ENCODE measurements at places on chromosomes 5 and 9.

DNA sequence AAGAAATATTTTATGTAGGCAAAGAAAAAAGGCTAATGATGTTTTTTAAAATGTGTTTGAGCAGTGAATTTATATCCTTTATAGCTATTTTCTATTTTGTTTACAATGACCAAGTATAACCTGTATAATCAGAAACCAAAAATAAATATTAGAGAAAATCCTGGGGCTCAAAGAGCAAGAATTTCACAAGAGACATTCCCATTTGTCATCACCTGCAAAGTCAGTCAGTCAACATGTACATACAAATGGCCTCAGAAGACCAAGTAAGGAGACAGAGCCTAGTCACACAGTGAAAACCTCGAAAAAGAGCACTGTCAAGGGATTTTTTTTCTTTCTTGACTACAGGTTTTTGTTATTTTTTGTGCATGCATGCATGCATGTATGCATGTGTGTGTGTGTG is 231.4 kb downstream of the GLIS3 start:
- no peak for DNase-seq

DNA sequence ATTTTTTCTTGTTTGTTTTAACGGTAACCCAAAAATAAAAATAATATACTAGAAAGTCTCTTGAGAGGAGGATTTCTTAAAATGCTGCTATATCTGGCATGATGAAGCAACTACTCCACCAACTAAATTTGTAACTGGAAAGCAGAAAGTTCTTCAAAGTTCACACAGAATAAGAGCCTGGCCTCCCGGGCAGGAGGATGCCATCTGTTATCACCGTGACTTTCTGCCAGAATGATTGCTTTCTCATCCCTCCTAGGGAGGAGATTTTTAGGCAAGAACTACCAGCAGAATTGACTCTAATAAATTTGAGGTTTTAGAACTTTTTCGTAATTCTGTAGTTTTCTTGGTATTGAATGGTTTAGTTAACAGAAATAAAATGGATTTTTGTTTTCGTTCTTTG is 464.6 kb upstream of the ACTBL2 start:
- no peak for DNase-seq

DNA sequence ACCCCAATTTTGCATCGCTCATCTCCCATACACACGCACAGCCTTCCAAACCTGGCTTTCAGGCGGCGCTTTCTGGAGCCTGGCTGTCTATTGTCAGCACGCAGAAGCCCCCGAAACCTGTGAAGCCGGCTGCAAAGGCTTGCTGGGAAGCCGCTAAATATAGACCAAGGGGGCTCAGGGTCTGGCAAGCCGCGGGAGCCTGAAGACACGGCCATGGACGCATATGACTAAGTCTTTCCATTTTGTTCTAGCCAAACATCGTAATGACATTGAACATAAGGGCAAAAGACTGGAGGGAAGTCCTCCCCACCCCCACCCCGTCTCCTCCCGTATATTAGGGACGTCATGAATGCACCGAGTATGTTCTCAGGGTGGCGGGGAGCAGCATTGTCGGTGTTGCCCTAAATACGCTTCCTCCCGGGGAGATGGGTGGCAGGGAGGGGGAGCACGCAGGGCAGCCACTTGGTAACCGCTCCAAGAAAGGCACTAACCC is 1.1 kb downstream of the CTNND2 start:
- DNase-seq, result no peak

GRCh38 chr5:28483327-28484025 is 1445.1 kb upstream of the CDH9 start:
- DNase-seq, result no peak

All from activated naive CD4-positive, alpha-beta T cell treated with Interleukin-2 at 50 U/mL for 16 hours (primary cell).